ENCODE measurements at places on chromosomes 1 and 21.

GRCh38 chr1:183648042-183648441 is 5.1 kb downstream of the APOBEC4 start:
- DNase-seq = no peak

GRCh38 chr1:84969489-84970250 is 27.2 kb downstream of the MCOLN2 start:
- no peak for DNase-seq

- DNase-seq = no peak
Measured at GRCh38 chr1:246081856-246082668, 425.0 kb downstream of the SMYD3 start.

GRCh38 chr1:53197291-53198200 is 922 bp downstream of the CPT2 start:
- DNase-seq = peak; percentile 10

DNA sequence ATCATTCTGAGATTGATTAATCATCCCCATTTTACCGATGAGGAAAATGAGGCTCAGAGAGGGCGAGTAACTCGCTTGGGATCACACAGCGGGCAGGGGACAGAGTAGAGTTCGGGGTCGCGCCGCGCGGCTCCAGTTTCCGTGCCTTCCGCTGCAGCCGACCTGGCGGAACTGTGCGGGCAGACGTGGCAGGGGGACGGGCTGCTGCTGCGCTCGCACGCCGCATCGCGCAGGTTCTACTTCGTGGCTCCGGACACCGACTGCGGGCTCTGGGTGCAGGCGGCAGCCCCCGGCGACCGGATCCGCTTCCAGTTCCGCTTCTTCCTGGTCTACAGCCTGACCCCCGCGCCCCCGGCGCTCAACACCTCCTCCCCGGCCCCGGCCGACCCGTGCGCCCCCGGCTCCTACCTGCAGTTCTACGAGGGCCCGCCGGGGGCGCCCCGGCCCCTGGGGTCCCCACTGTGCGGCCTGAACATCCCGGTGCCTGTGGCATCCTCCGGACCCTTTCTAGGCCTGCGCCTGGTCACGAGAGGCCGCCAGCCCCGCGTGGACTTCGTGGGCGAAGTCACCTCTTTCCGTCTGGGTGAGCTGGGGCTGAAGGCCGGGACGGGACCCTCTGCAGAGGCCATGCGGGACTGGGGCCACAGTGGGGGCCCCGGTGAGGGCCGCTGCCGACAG is 2.3 kb downstream of the LDLRAD2 start:
- no peak for DNase-seq

DNA sequence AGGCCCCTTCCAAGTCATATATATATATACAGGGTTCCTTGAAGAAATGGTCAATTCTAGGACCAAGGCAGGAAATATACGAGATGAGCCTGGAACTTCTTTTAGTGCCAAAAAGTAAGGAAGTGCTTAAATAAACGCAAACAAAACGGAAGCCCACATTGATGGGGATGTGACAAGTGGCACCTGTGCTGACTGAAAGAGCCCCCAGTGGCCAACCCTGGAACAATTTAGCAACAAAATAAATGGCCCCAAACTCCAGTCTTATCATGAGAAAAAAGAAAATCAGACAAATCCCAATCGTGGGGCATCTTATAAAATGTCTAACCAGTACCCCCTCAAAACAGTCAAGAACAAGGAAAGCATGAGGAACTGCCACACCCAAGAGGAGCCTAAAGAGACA is 17.7 kb downstream of the PLA2G5 start:
- DNase-seq = no peak

GRCh38 chr1:28926629-28927265 is 12.4 kb downstream of the EPB41 start:
- DNase-seq = no peak

GRCh38 chr1:83029050-83029449 is 969.9 kb downstream of the TTLL7 start:
- DNase-seq = no peak

GRCh38 chr1:63863145-63863544 is 89.3 kb downstream of the ROR1 start:
- no peak for DNase-seq

DNA sequence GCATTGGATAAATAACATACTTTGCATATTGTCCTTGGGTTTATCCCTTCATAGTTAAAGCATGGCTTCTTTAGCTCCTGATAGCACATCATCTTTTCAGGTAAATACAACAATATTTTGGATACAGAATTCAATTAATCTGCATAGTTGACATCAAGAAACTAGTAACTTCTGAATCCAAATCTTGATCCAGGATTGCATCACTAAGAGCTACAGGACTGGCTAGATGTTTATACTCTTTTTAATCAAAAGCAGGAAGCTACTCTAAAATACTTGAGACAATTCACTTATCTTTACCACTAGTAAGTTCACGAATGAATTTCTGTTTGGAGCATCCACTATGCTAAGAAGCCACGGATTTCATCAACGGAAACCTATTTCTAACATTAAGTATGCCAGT is 54.2 kb upstream of the SLC44A3 start:
- DNase-seq = no peak

DNA sequence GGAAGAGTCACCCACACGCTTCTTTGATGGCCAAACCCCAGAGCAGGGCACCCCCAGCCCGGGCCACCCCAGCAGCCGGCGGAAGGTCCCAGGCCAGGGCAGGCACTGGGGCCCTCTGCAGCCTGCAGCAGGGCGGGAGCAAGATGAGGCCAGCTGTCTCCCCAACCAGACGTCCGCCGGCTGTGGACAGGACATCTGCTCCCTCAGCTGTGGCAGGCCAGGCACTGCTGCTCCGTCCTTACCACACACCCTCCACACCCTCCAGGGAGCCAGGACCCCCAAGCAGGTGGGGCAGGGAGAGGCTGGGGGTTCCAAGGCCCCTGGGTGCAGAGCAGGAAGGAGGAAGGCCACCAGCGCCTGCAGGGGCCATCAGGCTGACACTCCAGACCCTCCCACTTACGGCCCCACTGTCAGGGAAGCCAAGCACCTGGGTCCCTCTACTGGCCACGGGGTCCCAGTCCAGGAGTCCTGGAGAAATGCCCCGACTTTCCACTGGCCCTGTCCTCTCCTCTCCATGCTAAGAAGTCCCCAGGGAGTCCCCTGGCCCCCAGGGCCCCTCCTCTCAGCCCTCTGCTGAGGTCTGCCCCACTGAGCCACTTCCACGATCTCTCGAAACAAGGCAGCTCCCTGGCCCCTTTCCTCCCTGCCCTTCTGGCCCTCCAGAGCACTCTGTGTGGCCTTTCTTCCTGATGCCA is 5.6 kb downstream of the WNT9A start:
- peak; percentile 42 for DNase-seq

DNA sequence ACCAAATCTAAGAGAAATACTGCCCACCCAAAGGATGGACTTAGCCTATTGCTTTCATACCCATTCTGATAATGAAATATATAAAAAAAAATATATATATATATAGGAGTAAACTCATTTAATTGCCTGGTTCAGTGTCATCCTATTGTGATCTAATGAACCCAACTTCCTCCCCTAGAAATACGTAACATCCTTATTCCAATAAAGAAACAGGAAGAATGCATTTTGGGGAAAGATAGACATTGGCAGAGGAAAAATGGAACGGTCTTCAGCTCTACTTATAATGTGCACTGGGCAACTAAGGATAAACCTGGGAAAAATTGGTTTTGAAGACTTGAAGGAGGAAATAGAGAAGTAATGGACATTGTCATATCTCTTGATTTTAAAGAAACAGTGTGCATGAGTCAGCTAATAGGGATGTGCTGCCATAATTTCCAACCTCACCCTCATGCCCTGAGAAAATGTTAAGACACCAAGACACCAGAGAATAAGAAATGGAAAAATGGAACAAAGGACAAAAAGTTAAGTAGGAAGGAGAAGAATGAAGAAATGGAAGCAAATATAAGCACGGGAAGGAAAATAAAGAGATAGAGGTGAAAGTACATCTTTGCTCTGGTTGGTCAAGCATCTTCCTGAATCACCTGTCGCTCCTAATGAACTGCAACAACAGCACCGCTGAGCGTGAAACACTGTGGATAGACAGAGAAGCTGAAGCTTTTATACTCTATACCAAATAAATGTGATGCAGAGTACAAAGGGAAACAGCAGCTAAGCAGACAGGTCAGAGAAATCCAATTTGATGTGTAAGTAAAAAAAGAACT is 5.4 kb downstream of the UBR4 start:
- no peak for DNase-seq

- DNase-seq = no peak
Measured at GRCh38 chr1:51636191-51636590, 19.3 kb downstream of the OSBPL9 start.

GRCh38 chr1:31487143-31487542 is 74.1 kb downstream of the SERINC2 start:
- DNase-seq = no peak

DNA sequence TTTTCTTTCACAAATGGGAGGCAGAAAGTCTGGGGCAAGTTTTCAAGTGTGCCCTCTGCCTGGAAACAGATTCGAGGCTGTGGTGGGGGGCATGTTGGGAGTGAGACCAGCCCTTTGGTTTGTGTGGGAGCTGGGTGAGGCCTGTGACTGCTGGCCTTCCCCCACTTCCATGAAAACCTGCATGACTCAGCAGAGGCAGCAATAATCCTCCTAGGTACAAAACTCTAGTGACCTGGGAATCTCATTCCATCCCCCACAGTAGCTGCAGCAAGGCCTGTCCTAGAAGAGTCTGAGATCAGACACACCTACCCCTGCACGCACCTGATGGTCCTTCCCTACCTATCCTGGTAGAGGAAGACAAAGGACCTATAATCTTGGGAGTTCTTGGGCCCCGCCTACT is 42.1 kb upstream of the KIAA0040 start:
- no peak for DNase-seq

GRCh38 chr1:111597426-111597825 is 22.2 kb upstream of the RAP1A start:
- no peak for DNase-seq

DNA sequence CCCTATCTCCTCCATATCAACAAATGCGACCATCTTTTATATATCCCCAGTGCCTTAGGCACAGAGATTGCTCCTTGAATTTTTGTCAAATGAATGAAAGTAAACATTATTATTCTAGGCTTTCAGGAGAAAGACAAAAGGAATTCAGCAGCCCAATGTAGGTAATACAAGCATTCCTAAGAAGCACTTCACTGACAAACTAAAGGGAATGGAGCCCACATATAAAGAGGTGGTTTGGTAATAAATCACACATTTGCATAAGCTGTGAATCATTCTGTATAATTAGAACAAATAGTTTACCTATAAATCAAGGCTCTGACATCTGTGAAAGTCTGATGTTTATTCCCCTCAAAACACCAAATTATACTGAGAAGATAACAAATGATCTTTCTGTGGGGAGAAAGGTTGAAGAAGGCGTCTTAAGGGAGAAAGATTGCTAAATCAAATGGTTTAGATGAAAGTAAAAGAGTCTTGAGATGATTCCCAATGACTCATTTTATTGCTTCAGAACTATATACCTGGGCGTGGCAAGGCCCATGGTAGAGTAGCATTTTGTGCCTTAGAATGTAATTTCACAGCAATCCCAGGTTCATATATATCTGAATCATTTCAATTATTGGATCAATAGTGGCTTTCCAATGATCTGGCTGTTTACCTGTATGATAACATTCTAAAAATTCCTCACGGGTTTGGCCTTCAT is 558.1 kb downstream of the AGBL4 start:
- DNase-seq = no peak

DNA sequence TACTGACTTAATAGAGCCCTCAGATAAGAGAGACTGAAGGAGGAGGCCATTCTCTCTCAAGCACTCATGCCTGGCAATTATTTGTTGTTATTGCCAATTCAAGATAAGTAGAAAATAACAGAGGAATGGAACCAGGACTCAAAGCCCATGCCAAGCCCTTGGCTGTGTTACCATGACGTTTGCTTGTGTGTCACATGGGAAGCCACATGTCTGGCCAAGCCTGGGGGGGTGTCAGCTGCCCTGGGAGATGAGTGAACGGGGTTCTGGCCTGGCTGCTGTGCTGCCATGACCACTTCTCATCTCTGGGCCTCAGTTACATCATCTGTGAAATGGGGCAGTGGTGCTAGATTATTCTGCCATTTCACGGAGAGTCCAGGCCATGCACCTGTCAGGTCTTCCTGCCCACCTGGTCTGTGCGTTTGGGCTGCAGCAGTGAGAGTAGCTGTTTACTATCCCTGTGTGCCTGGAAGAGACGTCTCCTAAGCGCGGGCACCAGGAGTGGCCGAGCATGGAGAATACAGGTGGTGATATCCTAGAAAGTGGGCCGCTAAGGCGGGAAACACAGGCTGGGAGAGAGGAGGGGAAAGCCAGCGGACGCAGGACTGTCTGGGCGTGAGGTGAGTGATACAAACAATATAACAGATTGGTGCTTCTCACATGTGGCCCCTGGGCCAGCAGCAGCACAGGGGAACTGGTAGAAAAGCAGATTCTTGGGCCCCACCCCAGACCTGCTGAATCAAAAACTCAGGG is 67.8 kb downstream of the MAN1C1 start:
- no peak for DNase-seq

DNA sequence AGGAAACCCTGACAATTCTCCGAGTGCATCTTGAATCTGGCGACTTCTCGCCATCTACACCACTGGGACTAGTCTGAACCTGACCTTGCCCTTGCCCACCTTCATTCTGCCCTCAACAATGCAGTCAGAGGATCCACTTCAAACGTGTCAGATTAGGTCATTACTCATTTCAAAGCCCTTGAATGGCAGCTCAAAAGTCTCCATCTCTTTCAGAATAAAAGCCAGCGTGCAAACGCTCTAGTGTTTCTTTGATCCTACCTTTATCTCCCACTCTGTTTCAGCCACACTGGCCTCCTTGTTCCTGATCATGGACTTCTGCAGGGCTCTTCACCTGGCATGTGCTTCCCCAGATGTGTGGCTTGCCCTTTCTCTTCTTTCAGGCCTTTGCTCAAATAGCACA is 31.3 kb downstream of the SLC30A1 start:
- no peak for DNase-seq

GRCh38 chr1:182485861-182486260 is 35.9 kb downstream of the RGSL1 start:
- no peak for DNase-seq

DNA sequence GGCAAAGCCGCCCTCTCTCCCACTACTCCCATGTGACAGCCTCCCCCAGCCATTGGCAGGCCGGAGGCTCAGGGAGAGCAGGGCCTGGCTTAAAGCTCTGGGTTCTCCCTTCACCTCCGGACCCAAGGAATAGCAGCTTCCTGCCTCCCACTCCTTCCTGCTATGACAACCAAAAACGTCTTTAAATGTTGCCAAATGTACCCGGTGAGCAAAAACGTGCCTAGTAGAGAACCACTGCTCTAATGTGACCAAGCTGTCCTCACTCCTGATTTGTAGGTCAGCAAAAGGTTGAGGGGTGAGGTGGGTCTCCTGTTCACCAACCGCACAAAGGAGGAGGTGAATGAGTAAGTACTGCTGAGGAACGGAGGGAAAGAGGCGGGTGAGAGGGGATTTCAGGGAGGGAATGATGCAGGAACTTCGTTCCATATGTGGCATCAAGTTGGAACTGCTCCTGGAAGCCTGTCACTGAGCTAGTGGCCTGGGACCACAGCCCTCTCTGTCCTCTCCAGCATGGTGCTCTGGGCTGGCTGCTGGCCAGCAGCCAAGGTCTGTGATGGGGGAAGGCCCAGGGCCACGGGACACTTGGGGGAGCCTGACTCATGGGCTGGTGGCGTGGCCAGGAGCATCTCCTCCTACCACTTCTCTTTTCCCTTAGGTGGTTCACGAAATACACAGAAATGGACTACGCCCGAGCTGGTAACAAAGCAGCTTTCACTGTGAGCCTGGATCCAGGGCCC is 5.7 kb downstream of the MRTO4 start:
- no peak for DNase-seq

GRCh38 chr1:63458750-63459149 is 64.3 kb downstream of the ITGB3BP start:
- DNase-seq = no peak
